ENCODE measurements at places on chromosomes 7 and 10.

DNA sequence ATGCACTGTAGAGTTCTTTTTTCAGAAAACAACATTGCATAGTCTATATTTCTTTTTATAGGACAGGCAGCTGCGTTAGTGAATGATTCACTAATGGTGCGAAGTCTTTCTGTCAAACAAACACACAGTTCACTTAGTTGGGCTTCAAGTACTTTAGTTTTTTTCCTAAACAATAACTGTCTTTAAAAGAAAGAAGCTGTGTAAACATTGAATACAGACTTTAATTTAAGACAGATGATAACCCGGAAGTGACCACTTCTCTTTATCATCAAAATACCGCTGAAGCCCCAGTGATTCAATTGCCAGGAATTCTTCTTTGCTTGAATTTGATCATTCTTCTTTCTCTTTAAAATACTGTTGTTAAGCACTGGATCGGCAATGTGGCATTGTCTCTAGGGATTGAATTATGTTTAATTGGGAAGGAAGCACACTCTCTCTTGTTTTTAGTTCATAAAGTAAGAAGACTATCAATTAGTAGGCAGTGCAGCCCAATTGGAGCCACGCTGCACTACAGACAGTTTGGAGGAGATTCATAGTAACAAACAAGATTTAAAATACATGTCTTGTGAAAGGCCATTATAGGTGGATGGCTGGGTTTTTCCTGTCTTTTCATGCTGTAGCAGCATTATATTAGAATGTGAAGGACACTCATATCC lies 30.4 kb downstream of the CNTNAP2 start:
- no peak for DNase-seq
- no peaks in the 10 kb centered on the region for H3K4me1 ChIP-seq
- no peak overlapping the region for H3K27ac ChIP-seq
- H3K36me3 ChIP-seq = no peaks in the 10 kb centered on the region
- no peak overlapping the region for H3K4me3 ChIP-seq

GRCh38 chr10:123402656-123403055 lies 248.5 kb downstream of the BUB3 start:
- DNase-seq = no peak
- no peak overlapping the region for H3K27ac ChIP-seq
- H3K4me1 ChIP-seq = no peaks in the 10 kb centered on the region
- H3K27me3 ChIP-seq = no peaks in the 10 kb centered on the region
- H3K4me3 ChIP-seq = no peak overlapping the region

- H3K4me1 ChIP-seq = no peaks in the 10 kb centered on the region
- no peak overlapping the region for H3K4me3 ChIP-seq
- no peaks in the 10 kb centered on the region for H3K36me3 ChIP-seq
- H3K27ac ChIP-seq = no peak overlapping the region
These were observed 684.6 kb downstream of the MAGI2 start for GRCh38 chr7:78768859-78769258.

- DNase-seq = no peak
- H3K27ac ChIP-seq = no peak overlapping the region
- H3K4me1 ChIP-seq = peaks cover 63% of the 10 kb centered on the region
- no peaks in the 10 kb centered on the region for H3K27me3 ChIP-seq
- no peak overlapping the region for H3K4me3 ChIP-seq
These were observed 17.4 kb downstream of the TES start for GRCh38 chr7:116227678-116228239.

DNA sequence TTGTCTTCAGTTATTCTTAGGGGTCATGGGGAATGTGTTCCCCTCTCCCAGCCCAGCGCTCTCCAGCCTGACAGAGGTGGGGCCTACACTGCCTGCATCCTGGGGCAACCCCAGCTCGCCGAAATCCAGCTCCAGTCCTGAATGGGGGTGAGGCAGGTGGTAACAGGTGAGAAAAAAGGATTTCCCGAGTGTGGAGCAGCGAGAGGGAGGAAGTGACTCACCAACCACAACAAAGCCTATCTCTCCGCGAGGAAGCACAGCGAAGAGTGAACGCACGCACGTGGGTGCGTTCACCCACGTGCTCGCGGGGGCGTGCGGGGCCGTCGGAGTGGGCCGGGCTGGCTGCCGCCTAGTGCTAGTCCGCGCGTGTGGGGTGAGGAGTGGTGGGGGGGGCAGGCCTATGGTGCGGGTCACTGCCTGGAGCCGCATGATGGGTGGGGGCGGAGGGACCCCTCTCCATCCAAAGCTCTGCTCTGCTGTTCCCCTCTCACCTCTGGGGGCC lies 855 bp upstream of the PALD1 start:
- H3K27ac ChIP-seq = peak overlapping the region; percentile 85
- H3K4me1 ChIP-seq = peaks cover 49% of the 10 kb centered on the region
- DNase-seq = peak; percentile 70
- H3K4me3 ChIP-seq = peak overlapping the region; percentile 78
- no peaks in the 10 kb centered on the region for H3K36me3 ChIP-seq

GRCh38 chr7:43906331-43907010 lies at the start of gene URGCP:
Gene URGCP, minus strand, starts transcription at chr7:43906596. Its CDS starts 21 bp downstream, at chr7:43906575.
- H3K4me1 ChIP-seq = peaks cover 28% of the 10 kb centered on the region
- peak within 1 kb of the TSS; percentile 97 for H3K27ac ChIP-seq
- H3K4me3 ChIP-seq = peak within 1 kb of the TSS; percentile 95
- peaks cover 3% of the 10 kb centered on the region for H3K36me3 ChIP-seq
- peaks cover 2% of the 10 kb centered on the region for H3K27me3 ChIP-seq

DNA sequence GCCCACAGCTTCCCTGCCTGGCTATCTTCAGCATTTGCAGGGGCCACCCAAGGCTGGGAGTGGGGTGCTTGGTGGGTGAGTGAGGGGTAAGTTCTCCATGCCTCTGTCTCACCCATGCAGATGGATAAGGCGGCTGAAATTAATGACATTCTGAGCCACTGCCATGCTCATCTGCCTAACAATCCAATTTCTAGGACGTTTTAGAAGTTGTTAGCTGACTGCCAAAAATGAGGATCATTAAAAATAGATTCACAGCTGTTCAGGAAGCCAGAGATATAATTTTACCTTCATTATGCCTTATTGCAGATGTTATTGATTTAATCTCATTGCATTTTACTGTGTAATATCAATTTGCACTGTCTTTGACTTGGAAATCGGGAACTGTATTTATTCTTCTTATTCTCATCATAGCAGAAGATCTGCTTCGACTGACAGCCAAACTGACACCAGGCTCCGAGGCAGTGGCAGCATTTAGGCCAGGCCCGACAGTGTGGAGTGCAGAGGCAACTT lies 334.4 kb upstream of the NPVF start:
- DNase-seq = no peak
- H3K36me3 ChIP-seq = no peaks in the 10 kb centered on the region
- no peak overlapping the region for H3K27ac ChIP-seq
- peaks cover 6% of the 10 kb centered on the region for H3K27me3 ChIP-seq
- peaks cover 11% of the 10 kb centered on the region for H3K4me1 ChIP-seq
- no peak overlapping the region for H3K4me3 ChIP-seq

GRCh38 chr7:110940756-110941155 lies 150.2 kb upstream of the LRRN3 start:
- peaks cover 2% of the 10 kb centered on the region for H3K36me3 ChIP-seq
- DNase-seq = no peak
- H3K27ac ChIP-seq = no peak overlapping the region
- H3K4me1 ChIP-seq = peaks cover 14% of the 10 kb centered on the region
- no peaks in the 10 kb centered on the region for H3K27me3 ChIP-seq

GRCh38 chr10:76733441-76733936 lies 904.1 kb downstream of the KCNMA1 start:
- H3K27me3 ChIP-seq = no peaks in the 10 kb centered on the region
- no peak overlapping the region for H3K27ac ChIP-seq
- no peak overlapping the region for H3K4me3 ChIP-seq
- no peaks in the 10 kb centered on the region for H3K4me1 ChIP-seq

DNA sequence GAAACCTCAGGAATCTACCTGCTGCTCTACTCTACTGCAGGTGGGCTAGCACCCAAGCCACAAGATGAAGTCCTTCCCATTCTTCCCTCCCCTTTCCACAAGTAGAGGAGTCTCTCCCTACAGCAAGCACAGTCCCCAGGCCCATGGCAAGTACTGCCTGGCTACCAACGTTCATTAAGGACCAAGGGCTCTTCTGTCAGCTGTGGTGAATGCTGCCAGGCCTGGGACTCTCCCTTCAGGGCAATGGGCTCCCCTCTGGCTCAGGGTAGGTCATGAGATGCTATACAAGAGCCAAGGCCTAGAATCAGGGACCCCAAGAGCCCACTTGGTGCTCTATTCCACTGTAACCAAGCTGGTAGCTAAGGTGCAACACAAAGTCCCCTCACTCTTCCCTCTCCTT lies 39.8 kb downstream of the SNX13 start:
- H3K27me3 ChIP-seq = no peaks in the 10 kb centered on the region
- peaks cover 2% of the 10 kb centered on the region for H3K36me3 ChIP-seq
- no peak overlapping the region for H3K27ac ChIP-seq
- peaks cover 5% of the 10 kb centered on the region for H3K4me1 ChIP-seq
- DNase-seq = no peak

GRCh38 chr10:6124666-6125065 lies 35.8 kb downstream of the RBM17 start:
- no peak for DNase-seq
- no peak overlapping the region for H3K27ac ChIP-seq
- H3K4me1 ChIP-seq = peaks cover 42% of the 10 kb centered on the region
- no peak overlapping the region for H3K4me3 ChIP-seq
- H3K27me3 ChIP-seq = no peaks in the 10 kb centered on the region

DNA sequence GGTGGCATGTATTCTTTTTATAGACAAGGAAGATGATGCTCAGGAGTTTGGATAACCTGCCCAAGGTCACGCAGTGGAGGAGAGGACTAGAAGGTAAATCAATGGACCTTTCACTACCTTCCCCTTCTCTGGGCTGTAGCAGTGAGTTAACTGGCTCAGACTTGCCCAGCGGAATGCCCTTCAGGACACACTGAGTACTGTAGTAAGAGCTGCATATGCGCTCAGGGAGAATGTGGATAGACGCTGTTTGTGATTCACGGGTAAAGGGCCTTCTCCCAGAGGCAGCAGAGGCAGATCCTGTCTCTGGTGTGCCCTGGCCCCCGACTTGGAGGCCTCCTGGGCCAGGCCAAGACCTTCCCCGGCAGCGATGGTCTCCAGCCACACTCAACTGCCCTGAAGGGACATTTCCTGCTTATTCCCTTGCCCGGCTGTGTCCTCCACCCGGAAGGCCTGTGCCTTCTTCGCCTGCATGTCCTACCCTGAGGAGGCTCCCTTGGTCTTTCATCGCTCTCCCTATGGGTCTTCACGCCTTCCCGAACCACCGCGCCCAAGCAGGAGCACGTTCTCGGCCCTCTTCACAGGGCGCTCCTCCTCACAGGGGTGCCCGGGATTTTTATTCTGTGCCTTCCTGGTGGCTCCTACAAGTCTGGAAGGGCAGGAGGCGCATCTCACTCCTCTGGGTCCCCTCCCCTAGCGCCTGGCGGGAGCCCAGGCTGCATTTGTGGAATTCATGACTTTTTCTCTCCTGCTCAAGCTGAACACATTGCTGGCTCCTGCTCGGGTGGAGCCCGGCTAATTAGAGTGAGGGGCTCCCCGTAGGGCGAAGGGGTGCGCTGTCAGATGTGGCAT lies 1.8 kb upstream of the IKZF1 start:
- no peak for DNase-seq
- H3K27me3 ChIP-seq = peaks cover 5% of the 10 kb centered on the region
- peaks cover 44% of the 10 kb centered on the region for H3K4me1 ChIP-seq
- peak overlapping the region; percentile 81 for H3K4me3 ChIP-seq

DNA sequence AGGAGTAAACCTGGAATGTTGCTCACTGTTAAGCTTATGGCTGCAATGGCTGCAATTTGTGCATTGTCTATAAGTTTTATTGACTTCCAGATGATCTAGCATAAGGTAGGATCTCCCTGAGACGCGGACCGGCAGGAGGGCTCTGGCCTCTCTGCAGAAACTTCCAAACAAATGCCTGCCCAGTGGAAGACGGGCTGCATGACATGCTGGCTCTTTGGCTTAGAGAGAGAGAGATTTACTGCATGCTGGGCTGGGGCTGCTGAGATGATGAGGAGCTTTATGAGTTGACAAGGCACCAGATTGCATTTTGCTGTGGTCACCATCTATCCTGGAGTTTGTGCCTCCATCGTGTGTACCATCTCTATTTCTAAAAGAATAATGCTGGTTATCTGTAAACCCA lies 193.2 kb downstream of the GALNT17 start:
- DNase-seq = no peak
- H3K4me1 ChIP-seq = no peaks in the 10 kb centered on the region
- H3K27me3 ChIP-seq = no peaks in the 10 kb centered on the region
- no peaks in the 10 kb centered on the region for H3K36me3 ChIP-seq
- no peak overlapping the region for H3K27ac ChIP-seq
- H3K4me3 ChIP-seq = no peak overlapping the region

- no peaks in the 10 kb centered on the region for H3K4me1 ChIP-seq
- H3K36me3 ChIP-seq = no peaks in the 10 kb centered on the region
- no peak overlapping the region for H3K4me3 ChIP-seq
- DNase-seq = no peak
- no peak overlapping the region for H3K27ac ChIP-seq
These were observed 11.6 kb upstream of the GLI3 start for GRCh38 chr7:42248579-42248978.

- no peak for DNase-seq
- H3K27ac ChIP-seq = no peak overlapping the region
- H3K27me3 ChIP-seq = peaks cover 6% of the 10 kb centered on the region
- H3K4me1 ChIP-seq = peaks cover 20% of the 10 kb centered on the region
- H3K4me3 ChIP-seq = no peak overlapping the region
These were observed 48.9 kb downstream of the DLG5 start for GRCh38 chr10:77877441-77878344.

GRCh38 chr7:22372863-22373262 lies 15.9 kb upstream of the RAPGEF5 start:
- H3K27ac ChIP-seq = no peak overlapping the region
- no peak overlapping the region for H3K4me3 ChIP-seq
- no peaks in the 10 kb centered on the region for H3K4me1 ChIP-seq
- peaks cover 13% of the 10 kb centered on the region for H3K27me3 ChIP-seq
- DNase-seq = no peak

DNA sequence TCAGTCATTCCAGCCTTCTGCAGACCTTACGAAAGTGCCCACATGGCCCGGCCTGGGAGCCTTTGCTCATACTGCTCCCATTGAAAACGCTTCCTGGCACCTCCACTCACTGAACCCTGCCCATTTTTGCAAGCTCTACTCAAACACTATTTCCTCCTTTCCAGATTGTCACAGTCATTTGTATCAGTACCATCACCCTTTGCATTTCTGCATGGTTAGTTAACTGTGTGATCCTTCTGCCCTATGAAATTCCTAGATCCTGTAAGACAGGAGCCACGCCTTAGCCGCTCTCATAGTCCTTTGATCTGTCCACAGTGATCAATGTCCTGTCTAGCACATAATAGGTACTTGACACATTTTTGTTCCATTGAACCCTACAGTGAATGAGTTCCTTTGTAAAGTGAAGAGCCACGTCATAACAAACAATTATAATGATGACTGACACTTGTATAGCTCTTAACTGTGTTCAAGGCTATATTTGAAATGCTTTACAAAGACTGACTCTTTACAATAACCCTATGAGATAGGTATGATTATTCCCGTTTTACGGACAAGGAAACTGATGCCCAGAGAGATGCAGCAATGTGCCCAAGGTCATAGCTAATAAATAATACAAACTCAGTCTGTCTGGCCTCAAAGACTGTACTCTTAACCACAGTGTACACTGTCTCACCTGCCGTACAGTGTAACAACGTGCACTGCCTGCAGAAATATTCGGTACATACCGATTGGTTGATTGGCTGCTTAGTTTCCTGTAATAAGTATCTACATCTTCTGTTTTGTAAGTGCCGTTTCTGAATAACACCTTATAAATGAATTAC lies 16.6 kb upstream of the ITIH2 start:
- no peak overlapping the region for H3K4me3 ChIP-seq
- H3K27me3 ChIP-seq = peaks cover 29% of the 10 kb centered on the region
- DNase-seq = no peak
- H3K36me3 ChIP-seq = peaks cover 4% of the 10 kb centered on the region
- H3K27ac ChIP-seq = no peak overlapping the region
- H3K4me1 ChIP-seq = peaks cover 16% of the 10 kb centered on the region
